Muscle of arm (tissue), 14 donors: ENCODE measurements at places on chromosomes 1 and 21. TPM values are rescaled to one million over a fixed set of nuclear protein-coding genes. Genes with fewer than 3 reads are reported as not detected.

The GNAT2 gene
- polyA plus RNA-seq: not detected

The EXOC8 gene
- 7.5 TPM for polyA plus RNA-seq

The ALG14 gene
- polyA plus RNA-seq: 6.8 TPM

The CLCA4 gene
- not detected for polyA plus RNA-seq

The GFI1 gene
- polyA plus RNA-seq: 0.33 TPM

The MAGI3 gene
- 22.3 TPM for polyA plus RNA-seq

The XKR8 gene
- polyA plus RNA-seq: 8.4 TPM

The MSH4 gene
- polyA plus RNA-seq: not detected

The ITLN2 gene
- polyA plus RNA-seq: not detected

The IRF2BP2 gene
- 61.9 TPM for polyA plus RNA-seq

The BARHL2 gene
- polyA plus RNA-seq: not detected

The GCSAML gene
- polyA plus RNA-seq: 0.44 TPM

The TMPRSS15 gene
- polyA plus RNA-seq: 0.76 TPM

The CSTB gene
- polyA plus RNA-seq: 24.5 TPM

The KIF17 gene
- polyA plus RNA-seq: not detected
